ENCODE measurements at places on chromosomes 7 and 10. TPM values are rescaled to one million over a fixed set of nuclear protein-coding genes. Genes with fewer than 3 reads are reported as not detected.

GRCh38 chr10:89454561-89455347 lies 40.4 kb downstream of the IFIT5 start:
- no peak for DNase-seq

GIMAP4 gene
- not detected for total RNA-seq

- DNase-seq = peak; percentile 90
Observed at GRCh38 chr10:33899578-33900531, 565.4 kb upstream of the NRP1 start.

DNA sequence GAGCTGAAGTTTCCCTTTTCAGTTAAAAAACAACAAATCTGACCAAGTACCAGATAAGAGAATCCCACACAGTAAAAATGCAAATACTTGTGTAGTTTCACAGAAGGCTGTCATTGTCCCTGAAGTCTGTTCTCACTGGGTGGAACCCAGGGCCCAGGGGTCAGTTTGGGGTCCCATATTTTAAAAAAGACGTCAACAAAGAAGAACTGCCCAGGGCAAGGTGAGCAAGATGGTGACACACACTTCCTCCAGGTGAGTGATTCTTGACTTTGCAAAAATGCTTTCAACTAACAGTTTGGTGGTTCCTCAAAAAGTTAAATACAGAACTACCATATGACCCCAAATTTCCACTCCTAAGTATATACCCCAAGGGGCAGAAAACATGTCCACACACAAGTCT lies 36.8 kb downstream of the PDIA4 start:
- DNase-seq = peak; percentile 66

DNA sequence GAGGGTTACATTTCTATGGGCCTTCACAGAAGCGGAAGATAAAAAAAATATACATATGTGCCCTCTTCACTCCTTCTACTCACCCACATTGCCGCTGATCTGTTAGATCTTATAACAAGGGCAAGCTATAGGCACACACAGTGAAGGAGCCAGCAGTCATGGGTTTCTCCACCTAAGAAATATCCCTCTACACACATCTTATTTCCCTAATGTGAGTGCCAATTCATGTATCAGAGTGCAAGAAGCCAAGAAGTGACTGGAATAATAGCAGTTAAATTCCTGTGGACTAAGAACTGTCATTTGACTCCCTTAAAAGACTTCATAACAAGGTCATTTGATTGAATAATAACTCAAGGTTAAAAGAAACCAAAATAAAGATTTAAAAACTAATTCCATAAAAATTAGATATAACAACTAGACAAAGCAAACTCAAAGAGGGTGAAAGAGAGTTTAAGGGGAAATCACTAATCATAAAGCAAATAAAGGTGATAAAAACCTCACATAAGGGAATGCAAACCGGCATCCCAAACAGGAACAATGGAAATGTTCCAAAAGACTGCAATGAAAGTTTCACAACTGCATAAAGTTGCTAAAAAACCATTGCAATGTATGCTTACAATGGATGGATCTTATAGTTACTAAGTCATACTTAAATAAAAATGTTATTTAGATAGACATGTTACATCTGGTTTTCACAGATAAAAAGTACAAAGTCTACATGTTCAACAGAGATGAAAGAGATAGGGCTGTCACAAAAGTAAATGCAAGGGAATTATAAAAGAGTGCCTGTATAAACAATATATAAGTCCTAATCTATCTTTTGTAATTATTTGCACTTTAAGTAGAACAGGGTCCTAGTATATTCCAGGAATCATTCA lies 42.8 kb downstream of the ARHGAP21 start:
- DNase-seq = no peak

AFAP1L2 gene
- total RNA-seq = 6.8 TPM

- no peak for DNase-seq
Observed at GRCh38 chr7:82080254-82080927, 310.5 kb upstream of the HGF start.

DNA sequence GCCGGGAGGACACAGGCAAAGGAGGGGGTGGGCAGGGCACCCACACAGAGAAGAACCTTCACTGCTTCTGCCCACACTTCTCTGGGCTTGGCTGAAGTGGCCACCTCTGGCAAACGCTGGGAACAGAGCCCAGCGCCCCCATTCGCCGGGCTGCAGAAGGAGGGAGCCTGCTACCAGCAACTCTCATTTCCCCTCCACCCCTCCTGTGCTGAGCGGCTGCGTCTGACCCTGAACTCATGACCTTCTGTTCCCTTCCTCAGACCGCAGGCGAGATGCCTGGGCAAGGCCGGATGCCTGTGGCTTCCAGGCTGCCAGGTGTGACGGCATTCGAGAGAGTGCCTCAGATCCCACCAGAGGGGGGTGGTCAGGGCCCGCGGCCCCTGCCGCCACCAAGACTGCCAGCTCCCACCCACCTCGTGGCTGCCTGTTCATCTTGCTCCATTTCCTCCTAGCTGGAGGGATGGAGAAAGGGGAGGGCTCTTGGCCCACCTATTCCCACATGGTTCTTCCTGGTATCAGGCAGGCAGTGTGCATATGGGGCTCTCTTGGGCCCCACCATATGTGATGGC lies 19.8 kb downstream of the DNAJB12 start:
- DNase-seq = peak; percentile 75

GRCh38 chr10:116768786-116769185 lies 26.4 kb upstream of the HSPA12A start:
- DNase-seq = no peak

DNA sequence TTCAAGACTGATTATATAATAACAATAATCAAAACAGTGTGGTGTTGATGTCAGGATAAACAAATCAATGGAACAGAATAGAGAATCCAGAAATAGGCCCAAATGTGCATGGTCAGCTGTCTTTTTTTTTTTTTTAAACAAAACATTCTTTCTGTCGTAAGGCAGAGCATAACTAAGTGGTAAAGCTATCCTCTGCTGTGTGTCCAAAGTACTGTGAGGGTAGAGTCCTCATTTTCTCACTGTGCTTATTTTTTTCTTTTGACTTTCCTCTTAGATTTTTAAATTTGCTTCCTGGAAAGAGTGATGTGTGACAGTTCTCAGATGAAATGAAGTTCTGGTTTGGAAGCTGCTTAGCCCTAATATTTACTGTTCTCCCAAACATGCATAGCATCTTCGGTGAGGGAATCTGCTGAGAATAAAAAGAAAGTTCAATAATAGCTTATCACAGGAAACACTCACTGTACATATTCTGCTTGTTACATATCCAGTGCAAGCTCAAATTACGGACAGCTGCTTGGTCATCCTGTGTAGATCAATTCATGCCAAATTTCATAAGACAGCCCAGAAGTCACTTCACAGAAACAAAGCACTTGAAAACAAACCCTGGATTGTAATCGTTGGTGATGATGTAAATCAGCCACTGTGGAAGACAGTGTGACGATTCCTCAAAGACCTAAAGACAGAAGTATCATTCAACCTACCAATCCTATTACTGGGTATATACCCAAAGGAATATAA lies 423.9 kb downstream of the NEBL start:
- DNase-seq = no peak

- no peak for DNase-seq
Observed at GRCh38 chr7:157840174-157840913, 503.5 kb downstream of the DNAJB6 start.

DNA sequence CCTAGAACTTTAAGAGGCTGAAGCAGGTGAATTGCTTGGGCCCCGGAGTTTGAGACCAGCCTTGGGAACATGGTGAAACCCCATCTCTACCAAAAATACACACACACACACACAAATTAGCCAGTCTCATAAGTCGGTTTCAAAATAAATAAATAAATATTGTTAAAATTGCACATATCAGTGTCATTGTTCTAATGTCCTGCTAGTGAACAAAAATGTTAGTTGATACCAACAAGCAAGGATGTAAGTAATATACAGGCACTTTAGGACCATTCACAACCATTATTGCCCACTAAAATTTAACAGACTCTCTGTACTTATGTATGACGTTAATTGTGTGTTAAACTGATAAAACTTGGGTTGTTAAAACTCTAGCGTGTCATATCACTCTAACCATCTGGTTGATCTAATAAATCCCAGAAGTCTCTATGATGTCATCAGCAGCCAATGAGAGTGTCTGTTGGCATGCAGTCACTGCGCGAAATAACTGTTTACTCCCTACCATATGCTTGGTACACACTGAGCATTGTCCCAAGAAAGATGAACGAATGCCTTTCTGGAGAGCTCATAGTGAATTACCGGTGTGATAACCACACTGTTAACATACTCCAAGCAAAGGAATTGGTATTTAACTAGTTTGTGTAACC lies 30.4 kb upstream of the OTUD1 start:
- DNase-seq = no peak

SFTPA1 gene
- total RNA-seq = not detected

LRRD1 gene
- 0.13 TPM for total RNA-seq

- no peak for DNase-seq
Observed at GRCh38 chr7:2959103-2959680, 84.5 kb downstream of the CARD11 start.

DNA sequence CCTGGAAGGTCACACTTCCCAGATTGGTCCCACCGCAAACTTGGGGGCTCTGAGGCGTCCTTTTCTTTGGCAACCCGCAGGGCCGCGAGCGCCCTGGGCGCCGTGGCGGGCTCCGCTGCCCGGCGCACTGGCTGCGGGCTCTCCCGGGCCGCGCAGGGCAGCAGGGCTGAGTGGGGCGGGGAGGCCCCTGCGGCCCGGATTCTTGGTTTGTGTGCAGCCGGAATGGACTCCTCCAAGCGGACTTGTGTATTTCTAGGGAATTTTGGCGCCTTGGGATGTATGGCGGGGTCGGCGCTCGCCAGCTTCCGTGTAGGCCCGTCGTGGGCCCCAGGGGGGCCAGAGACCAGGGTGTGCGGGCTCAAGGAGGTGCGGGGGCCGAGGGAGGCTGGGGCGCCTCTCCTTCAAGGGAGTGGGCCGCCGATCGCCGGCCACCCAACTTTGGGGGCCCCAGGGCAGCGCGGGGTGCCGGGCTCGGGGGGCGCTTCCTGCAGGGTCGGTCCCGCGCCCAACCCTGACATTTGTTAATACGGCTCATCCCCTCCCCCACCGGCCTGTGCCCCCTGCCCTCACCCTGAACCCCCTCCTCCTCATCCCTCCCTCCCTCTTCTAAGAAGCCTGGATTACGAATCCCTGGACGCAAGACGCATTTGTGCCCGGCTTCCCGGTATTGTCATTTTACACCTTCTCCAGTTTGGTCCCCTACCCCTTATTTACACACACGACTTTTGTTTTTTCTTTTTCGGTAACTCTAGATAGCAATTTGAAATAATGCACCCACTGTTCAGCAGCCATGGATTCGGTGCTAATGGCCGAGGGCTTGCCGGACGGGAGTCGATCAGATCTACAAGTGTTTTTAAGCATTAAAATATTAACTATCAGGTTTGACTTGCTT lies 2.5 kb downstream of the TCF7L2 start:
- no peak for DNase-seq

SEMA4G gene
- total RNA-seq = 0.51 TPM

DNA sequence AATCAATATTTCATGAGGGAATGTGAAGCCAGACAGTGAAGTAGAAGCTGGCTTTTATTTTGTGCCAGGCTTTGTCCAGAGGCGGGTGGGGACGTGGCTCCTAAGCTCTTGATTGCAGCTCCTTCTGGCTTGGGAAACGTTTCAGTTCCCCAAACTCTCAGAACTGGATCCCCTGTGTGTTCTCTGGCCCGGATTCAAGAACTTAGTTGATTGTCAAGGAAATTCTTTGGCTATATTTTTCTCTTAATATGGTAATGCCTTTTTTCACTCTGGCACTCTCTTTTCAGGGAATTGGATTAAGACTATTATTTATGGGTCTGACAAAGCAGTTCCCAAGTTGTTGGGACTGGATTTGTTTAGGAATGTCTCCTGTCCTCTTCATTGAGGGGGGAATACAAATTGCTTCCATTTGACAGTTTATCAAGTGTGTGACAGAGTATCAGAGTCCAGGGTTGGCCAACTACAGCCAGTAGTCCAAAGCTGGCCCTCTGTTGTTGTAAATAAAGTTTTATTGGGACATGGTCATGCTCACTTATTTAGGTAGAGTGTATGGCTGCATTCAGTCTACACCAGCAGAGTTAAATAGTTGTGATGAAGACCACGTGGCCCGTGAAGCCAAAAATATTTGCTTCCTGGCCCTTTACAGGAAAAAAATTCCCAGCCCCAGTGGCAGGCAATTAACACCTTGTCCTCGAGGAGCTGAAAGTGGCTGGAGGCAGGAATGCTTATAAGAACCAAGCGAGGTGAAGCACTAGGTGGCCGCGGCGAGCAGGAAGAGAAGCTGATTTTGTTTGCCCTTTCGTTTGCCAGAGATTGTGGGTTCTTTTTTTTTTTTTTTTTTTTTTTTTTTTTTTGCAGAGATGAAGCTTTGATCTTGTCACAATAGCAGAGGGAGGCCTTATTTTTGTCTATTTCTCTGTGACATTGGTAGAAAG lies 34.3 kb downstream of the HTRA1 start:
- peak; percentile 12 for DNase-seq

GRCh38 chr10:23453465-23453864 lies 14.6 kb downstream of the OTUD1 start:
- peak; percentile 72 for DNase-seq

DNA sequence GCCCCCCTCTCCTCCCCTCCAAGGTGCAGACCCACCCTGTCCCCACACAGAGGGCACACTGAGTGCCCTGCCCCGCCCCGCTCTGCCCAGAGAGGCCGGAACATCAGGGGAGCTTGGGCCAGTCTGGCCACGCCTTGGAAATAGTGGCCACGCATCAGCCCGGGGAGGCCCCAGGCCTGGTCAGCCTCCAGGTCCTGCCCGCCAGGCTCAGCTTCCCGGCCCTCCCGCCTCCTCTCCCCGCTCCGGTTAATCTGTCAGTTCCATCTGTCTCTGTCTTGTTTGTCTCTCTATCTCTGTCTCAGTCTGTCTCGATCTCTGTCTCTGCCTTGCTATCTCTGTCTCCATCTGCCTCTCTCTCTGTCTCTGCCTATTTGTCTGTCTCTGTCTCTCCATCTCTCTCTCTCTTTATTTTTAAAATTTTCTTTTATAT lies 28.9 kb upstream of the TNRC18 start:
- DNase-seq = no peak

- DNase-seq = no peak
Observed at GRCh38 chr10:127398971-127399365, 150.1 kb upstream of the NPS start.

IDI2 gene
- total RNA-seq = not detected

GRCh38 chr10:70494966-70495365 lies 16.4 kb downstream of the PALD1 start:
- DNase-seq = no peak

TMEM229A gene
- not detected for total RNA-seq

GRCh38 chr7:109235316-109235715 lies 665.6 kb downstream of the DNAJB9 start:
- DNase-seq = no peak

GRCh38 chr7:129150199-129150996 lies 5.9 kb downstream of the TSPAN33 start:
- no peak for DNase-seq

- DNase-seq = peak; percentile 57
Observed at GRCh38 chr7:38169847-38170246, 8.2 kb upstream of the STARD3NL start.

GRCh38 chr10:122089311-122090017 lies 100.5 kb downstream of the TACC2 start:
- DNase-seq = peak; percentile 98

DNA sequence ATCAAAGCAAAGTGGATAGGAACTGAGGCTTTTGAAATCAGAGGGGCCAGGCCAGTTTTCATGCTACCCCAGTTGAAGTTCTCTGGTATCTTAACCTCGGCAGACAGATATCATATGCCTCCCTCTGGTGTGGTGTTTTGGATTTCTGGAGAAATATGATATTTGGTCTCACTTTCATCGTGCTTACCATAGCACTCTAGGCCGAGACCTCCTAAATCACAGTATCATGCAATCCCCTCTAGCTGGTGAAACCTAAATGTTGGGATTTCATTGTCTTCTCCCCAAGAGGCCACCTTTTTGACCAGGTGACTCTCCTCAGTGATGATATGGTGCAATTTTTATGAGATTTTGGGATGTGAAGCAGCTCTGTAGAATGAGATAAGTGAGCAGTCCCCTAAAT lies 183.5 kb downstream of the CREB5 start:
- no peak for DNase-seq

XPNPEP1 gene
- total RNA-seq = 76.6 TPM

Measured in bronchial epithelial cell (primary cell).